Peyer's patch (tissue), 4 donors: ENCODE measurements at places on chromosomes 13 and 19. TPM values are rescaled to one million over a fixed set of nuclear protein-coding genes. Genes with fewer than 3 reads are reported as not detected.

- DNase-seq: no peak
- no peak overlapping the region for H3K4me3 ChIP-seq
- H3K4me1 ChIP-seq: no peaks in the 10 kb centered on the region
- H3K27ac ChIP-seq: no peak overlapping the region
- no peaks in the 10 kb centered on the region for H3K27me3 ChIP-seq
- H3K36me3 ChIP-seq: no peaks in the 10 kb centered on the region
Measured at GRCh38 chr13:80753866-80754265, 412.9 kb upstream of the SPRY2 start.

Gene BICRA
- total RNA-seq: 12.6 TPM

Gene ATP8B3
- not detected for total RNA-seq

DNA sequence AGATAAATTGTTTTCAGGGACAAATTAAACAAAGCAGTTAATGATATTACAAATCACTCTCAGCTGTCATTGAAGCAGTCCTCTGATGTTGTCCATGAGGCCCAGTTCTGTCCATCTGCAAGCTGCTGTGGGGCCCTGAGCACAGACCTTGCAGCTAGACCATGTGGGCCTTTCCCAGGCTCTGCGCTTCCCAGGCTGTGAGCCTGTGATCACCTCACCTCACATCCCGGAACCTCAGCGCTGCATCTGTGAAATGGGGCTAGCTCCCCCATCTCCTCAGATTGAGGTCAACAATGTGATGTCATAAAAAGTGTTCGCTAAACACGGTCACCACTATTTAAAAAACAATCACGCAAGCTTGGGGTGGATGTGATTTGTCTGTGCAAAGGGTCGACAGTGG is 51.9 kb upstream of the UQCRFS1 start:
- H3K4me1 ChIP-seq: no peaks in the 10 kb centered on the region
- no peaks in the 10 kb centered on the region for H3K27me3 ChIP-seq
- no peak overlapping the region for H3K4me3 ChIP-seq
- DNase-seq: no peak

Gene SERPINE3
- not detected for total RNA-seq

GRCh38 chr13:45748941-45749759 is 47.0 kb downstream of the CBY2 start:
- H3K27me3 ChIP-seq: no peaks in the 10 kb centered on the region
- no peaks in the 10 kb centered on the region for H3K36me3 ChIP-seq
- no peak for DNase-seq

Gene LDLR
- 209 TPM for total RNA-seq
